ENCODE measurements at places on chromosomes 2 and 18.

- no peak for DNase-seq
These were observed 1.2 kb downstream of the ANKRD23 start for GRCh38 chr2:96842600-96842999.

DNA sequence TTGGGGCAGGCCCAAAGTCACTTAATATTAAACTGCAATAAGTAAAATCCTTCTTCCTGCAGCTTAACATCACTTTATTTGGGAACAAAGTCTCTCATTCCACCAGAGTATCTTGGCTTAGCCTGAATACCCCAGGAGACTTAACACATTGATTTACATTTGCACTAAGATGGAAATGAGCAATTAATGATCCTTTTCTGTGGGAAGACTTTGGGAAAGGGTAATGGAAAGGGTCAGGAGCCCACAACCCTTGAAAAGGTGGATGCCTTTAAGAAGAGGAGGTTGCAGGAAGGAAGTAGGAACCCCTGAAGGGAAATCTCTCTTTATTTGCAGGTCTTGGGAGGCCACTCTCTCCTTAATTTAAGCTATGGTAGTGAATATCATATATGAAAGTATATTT is 28.0 kb upstream of the BARD1 start:
- DNase-seq: no peak

DNA sequence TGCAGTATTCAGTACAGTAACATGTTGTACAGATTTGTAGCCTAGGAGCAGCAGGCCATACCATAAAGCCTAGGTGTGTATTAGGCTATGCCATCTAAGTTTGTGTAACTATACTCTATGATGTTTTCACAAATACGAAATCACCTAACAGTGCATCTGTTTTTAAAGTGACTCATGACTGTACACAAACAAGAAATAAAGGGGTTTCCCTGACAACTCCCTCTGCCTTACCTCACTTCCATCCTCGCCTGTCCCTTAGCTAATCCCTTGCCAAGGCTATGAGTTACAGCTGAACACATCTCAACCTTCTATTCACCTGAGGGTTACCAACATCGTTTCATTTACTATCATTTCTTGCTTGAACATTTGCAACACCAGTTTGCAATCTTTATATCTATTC is 78.6 kb upstream of the RPRM start:
- DNase-seq: no peak

DNA sequence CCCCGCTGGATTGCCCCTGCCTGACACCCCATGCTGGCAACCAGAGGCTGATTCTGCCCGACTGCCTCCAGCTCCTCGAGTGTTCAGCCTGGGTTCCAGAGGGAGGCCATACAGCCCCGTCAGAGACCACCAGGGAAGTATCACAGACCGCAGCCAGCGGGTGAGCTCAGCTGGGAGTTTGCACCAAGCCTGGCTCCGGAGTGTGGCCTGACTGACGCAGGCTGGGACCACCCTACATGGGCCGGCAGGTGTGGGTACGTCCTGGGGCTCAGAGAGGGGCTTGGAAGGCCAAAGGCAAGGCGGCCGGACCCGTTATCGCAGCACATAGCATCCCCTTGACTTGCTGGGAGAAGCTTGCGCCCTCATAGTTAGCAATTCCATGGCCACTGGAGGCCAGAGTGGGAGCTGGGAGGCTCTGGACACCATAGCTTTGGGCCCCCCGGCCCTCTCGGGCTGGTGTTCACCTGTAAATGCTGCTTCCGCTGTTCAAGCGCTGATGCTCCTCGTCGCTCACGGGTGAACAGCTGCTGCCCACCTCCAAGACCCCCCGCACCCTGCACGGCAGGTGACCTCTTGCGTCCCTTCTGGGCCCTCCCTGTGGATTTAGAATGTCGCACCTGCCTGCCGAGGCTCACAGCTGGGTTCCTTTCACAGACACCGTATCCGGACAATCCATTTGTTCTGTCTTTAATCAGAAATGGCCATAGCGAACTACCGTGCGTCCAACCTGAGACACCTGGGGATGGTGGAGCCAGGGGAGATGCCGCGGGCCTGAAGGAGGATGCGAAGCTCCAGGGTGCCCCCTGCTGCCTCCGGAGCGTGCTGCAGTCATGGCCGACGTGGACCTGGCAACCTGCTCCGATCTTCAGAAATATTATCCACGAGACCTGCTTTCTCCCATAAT is 31.2 kb upstream of the SLC66A3 start:
- DNase-seq: no peak

DNA sequence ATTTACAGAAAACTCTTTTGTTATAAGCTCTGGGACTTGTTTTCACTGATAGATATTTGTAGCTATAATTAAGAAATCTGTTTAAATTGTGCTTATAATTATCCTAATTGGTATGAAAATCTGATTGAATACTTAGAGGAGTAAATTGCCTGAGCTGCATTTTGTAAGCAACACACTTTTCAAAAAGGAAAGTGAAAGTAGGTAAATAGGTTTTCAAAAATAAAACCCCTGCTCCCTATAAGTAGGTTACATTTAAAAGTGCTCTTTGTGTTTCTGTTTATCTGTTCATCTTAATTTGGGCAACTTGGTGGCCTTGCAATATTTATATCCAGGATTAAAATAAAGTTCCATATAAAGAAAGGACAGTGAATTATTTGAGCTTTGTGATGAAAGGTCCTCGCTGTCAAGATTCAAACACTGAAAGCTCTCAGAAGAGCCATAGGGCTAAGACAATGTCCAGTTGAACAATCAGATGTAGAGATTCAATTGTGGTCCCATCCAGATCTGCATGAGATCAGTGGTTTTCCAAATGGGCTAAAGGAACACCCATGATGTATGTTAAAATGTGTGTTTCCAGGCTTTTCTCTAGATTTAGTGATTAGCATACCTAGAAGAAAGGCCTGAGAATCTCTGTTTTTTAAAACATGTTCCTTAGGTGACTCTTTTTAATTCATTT is 371.6 kb downstream of the RPRM start:
- no peak for DNase-seq

DNA sequence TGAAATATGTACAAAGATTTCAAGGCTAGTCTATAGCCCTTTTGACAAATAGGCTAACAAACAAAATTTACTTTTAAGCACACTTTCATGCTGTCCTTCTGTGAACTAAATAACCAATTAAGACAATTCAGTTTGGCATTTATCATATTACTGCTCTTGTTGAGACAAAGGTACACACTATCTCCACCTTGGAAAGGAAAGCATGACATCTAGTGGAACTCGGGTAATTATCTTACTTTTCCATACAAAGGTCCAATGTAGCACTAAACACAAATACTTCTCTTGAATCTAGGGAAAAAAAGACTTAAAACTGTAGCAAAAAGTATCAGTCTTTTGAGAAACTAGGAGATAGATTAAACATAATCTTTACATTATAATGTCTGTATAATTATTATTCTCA is 125.0 kb upstream of the CD226 start:
- no peak for DNase-seq

DNA sequence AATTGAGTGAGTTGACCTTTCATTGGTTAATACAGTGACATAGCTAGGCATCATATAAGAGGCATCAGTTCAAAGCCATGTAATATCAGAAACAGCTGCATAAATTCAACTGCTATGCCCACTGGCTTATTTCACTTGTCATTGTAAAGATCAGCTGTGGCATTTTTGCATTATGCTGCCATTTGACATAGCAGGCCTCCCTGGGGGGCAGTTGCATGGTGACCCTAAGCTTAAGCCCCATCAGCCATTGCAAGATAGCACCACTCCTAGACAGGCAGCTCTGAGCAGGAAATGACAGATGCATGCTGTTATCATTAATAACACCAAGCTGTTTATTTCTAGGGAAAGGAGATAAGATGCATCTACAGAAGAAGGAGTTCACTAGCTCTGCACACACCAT is 233.4 kb upstream of the CNTNAP5 start:
- DNase-seq: no peak

DNA sequence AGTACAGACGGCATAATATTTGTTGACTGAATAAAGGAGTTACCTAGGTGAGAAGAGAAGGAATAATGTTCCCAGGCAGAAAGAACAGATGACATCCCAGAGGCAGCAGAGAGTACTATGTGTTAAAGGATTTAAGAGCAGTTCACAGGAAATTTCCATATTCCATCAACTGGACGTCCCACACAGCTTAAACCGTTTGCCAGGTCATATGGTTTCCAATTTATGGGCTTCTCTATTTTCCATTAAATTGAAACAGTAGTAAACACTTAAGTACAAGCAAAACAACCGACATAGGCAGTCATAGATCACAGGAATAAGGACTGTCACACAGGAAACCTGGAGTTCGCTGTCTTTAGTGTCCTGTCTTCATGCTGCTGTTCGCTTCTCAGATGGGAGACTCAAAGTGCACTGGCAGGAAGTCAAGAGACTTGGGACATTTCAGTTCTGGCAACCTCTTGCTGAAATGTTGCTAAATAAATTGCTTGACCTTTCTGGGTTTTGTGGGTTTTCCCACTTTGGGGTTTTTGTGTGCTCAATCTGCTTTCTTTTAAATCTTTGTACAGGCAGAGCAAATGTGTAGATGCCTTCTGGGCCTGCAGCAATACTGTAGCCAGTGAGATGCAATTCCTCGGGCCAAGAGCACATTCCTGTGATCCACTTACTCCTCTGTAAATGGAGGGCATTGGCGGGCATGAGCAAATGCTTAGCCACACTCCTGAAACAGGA is 5.8 kb upstream of the PIEZO2 start:
- no peak for DNase-seq

- no peak for DNase-seq
These were observed 97.4 kb upstream of the FHL2 start for GRCh38 chr2:105496271-105496670.

DNA sequence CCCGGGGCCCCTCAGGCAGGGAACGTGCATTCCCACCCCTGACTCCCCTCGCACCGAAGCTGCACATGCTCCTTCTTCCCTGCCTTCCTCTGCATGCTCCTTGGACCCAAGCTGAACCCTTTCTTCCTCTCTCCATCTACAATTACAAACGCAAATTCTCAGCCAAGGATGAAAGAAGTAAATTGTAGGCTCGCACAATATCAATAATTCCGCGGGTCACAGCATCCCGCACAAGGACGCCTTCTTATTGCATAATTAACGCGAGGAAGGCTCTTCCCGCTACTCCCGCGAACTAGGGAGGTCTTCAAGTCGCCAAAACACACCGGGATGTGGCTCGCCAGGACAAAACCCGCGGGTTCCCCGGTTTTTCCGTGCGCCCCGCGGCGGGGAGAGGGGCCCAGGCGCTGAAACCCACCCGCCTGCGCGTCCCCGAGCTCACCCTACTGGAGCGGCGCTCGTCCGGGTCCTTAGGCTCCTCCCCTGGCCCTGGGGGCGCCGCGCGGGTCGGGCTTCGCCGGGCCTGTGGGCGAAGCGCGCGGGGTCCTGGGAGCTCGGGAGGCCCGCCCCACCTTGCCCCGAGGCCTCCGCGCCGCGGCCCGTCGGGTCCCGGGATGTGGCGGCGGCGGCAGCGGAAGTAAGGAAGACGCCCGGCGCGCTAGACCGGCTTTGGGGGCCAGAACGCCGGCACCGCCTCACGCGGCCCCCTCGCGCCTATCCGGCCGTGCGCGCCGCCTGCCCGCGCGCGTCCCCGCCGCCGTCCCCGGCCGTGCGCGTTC is at the start of gene CHST10:
Gene CHST10 (minus strand): TSS at position 734 of the 776 bp plus-strand sequence. CDS start 10,993 bp downstream, outside the sequence.
- no peak for DNase-seq

GRCh38 chr2:68282811-68283418 is 30.6 kb upstream of the PPP3R1 start:
- DNase-seq: no peak

- no peak for DNase-seq
These were observed 1.7 kb downstream of the SH3YL1 start for GRCh38 chr2:262117-262516.

DNA sequence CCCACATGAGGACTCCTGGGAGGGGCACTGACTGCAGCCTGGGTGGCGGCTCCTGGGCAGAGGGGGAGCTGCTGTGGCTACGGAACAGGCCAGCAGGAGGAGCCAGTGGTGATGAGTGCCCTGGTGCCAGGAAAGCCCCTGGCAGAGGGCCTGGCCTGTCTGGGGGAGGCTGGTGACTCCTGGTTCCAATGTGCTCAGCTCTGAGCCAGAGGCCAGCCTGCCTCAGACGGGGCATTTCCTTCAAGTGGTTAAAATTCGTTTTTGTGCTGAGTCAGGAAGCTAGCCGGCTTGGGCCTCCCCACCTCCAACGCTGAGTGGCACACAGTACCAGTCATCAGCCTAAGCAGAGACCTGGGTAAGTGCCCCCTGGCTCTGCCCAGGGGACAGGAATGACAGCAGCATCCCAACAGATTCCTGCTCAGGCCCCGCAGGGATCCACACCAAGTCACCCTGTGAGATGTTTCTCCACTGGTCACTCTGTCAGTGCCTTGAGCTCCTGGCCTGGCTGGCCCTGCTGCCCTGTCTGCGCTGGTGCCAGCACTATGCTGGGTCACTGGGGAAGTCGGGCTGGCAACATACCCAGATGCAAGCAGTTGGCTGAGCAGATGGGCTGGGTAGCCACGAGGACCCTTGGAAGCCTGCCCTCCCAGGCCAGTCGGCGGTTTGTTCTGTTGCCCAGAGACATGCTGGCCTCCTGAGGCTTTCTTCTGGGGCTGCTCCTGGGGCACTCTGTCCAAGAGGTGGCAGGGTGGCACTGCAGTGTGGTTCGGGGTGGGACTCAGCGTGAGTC is 7.1 kb upstream of the KLF11 start:
- DNase-seq: no peak
